ENCODE measurements at places on chromosomes 12 and 14. TPM values are rescaled to one million over a fixed set of nuclear protein-coding genes. Genes with fewer than 3 reads are reported as not detected.
A peak's percentile ranks its signal among the peaks of the same experiment; 100 is the strongest.

DNA sequence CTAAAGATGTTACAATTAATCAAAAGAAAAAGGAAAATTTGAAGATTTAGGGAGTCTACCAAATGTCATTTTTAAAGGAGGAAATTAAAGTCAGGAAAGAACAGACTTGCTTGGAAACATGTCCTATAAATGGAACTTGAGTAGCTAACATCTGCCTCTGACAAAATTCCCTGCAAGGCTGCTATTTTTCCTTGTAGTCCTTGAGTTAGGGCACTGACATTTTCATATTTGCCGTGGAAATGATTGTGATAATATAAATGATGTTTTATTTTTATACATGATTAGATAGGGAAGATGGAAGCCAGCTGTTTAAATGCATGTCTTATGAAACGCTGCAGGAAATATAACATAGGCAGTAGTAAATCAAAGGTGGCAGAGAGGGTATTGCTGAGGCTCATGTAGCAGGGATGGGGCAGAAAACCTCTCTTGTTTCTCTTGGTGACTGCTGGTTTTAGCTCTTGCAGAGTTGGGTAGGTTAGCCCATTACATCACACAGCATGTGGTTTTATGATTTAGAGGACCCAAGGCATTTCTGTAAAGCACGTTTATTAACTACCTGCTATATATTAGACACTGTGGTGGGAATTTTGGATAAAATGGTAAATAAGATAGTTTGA lies 21.7 kb downstream of the NUBPL start:
- no peak for DNase-seq
- peaks cover under 1% of the 10 kb centered on the region for H3K36me3 ChIP-seq
- H3K27ac ChIP-seq = no peak overlapping the region
- H3K27me3 ChIP-seq = no peaks in the 10 kb centered on the region

DNA sequence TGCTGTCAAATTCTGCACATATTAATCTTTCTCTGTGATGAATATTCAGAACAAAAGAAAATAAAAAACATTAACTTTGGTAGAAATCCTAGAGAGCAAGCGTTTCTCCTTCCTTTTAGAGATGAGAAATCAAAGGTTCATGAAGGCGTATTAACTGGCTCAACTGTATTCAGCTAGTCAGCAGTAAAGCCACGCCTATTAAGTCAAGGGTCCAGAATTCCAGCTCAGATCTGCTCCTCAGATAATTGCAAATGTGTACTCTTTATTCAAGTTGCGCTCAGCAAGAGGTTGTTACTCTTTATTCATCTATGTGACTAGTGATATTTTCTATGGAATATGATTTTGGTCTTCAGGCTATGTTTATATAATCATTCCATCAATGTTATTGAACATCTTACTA lies 13.1 kb upstream of the POC1B start:
- H3K27ac ChIP-seq = no peak overlapping the region
- no peak for DNase-seq
- no peaks in the 10 kb centered on the region for H3K27me3 ChIP-seq
- H3K36me3 ChIP-seq = no peaks in the 10 kb centered on the region
- H3K4me3 ChIP-seq = no peak overlapping the region
- H3K4me1 ChIP-seq = peaks cover 3% of the 10 kb centered on the region

GRCh38 chr14:68589447-68590200 lies 203.2 kb downstream of the ZFP36L1 start:
- H3K4me1 ChIP-seq = peaks cover 12% of the 10 kb centered on the region
- H3K4me3 ChIP-seq = no peak overlapping the region
- no peak overlapping the region for H3K27ac ChIP-seq
- no peak for DNase-seq
- peaks cover 2% of the 10 kb centered on the region for H3K36me3 ChIP-seq
- H3K27me3 ChIP-seq = no peaks in the 10 kb centered on the region

DNA sequence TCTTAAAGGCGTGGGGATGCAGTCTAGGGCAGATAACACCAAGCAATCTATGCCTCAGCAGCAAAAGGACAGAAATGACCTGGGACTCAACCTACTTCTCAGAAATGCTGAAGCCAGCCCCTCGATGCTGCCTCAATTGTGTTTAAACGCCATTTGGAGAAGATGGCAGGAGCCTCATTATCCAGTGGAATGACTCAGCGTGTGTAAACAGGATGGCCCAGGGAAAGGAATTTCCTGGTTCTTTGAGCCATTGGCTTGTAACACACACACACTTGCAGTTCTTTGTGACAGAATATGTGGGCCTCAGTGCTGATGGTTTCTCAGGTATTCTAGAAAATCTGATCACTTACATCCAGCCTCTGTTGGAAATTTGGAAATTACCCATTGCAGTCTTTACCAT lies 154.3 kb downstream of the NTF3 start:
- H3K36me3 ChIP-seq = no peaks in the 10 kb centered on the region
- H3K4me1 ChIP-seq = no peaks in the 10 kb centered on the region
- DNase-seq = no peak
- no peak overlapping the region for H3K4me3 ChIP-seq
- no peak overlapping the region for H3K27ac ChIP-seq

- H3K27ac ChIP-seq = no peak overlapping the region
- peaks cover 66% of the 10 kb centered on the region for H3K36me3 ChIP-seq
- H3K4me1 ChIP-seq = peaks cover 52% of the 10 kb centered on the region
- no peaks in the 10 kb centered on the region for H3K27me3 ChIP-seq
- DNase-seq = no peak
Observed at GRCh38 chr14:91829511-91829910, 37.8 kb downstream of the TC2N start.

- H3K4me3 ChIP-seq = no peak overlapping the region
- H3K4me1 ChIP-seq = peaks cover 4% of the 10 kb centered on the region
Observed at GRCh38 chr12:91617818-91618217, 435.2 kb upstream of the DCN start.

DNA sequence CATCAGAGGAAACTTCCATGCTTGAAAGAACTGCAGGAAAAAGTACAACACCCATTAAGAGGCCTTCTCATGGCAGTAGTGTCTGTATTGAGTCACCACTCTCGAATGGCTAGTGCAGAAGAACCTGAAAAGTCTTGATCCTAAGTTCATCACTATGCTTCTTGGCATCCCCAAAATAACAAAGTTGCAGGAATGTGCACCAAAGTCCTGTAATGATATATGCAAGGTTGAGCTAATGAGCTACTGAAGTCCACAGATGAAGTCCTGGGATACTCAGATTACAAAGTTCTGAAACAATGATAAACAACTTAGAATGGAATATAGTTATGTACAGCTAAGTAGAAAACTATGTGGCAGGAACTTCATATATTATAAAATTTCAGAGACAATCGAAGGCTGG lies 545.4 kb downstream of the FOXG1 start:
- no peaks in the 10 kb centered on the region for H3K4me1 ChIP-seq
- no peak for DNase-seq
- no peaks in the 10 kb centered on the region for H3K27me3 ChIP-seq
- H3K4me3 ChIP-seq = no peak overlapping the region
- H3K27ac ChIP-seq = no peak overlapping the region

DNA sequence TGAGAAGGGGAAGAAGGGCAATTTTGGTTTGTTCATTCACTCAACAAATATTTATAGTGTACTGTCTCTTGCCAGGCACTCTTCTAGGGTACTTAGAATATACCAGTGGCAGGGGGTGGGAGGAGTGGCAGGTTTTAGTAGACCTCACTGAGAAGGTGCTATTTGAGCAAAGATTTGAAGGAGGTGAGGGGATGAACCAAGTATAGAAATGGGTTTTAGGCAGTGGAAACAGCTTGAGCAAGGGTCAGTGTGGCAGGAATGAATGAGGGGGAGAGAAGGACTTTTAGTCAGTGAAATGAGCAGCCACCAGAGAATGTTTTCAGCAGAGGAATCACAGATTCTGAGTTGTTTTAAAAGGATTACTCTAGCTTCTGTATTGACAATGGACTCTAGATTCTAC lies 2.3 kb downstream of the PRIM1 start:
- peaks cover 45% of the 10 kb centered on the region for H3K36me3 ChIP-seq
- peak overlapping the region; percentile 64 for H3K4me3 ChIP-seq
- peak overlapping the region; percentile 67 for H3K27ac ChIP-seq
- H3K27me3 ChIP-seq = no peaks in the 10 kb centered on the region
- no peak for DNase-seq

GRCh38 chr14:36096090-36096489 lies 80.4 kb downstream of the PTCSC3 start:
- H3K27ac ChIP-seq = no peak overlapping the region
- DNase-seq = no peak
- H3K4me1 ChIP-seq = no peaks in the 10 kb centered on the region
- no peak overlapping the region for H3K4me3 ChIP-seq
- H3K36me3 ChIP-seq = no peaks in the 10 kb centered on the region
- peaks cover 12% of the 10 kb centered on the region for H3K27me3 ChIP-seq

GRCh38 chr14:93047661-93048060 lies 68.1 kb downstream of the ITPK1 start:
- no peak overlapping the region for H3K4me3 ChIP-seq
- peaks cover 2% of the 10 kb centered on the region for H3K36me3 ChIP-seq
- no peaks in the 10 kb centered on the region for H3K27me3 ChIP-seq
- peaks cover 13% of the 10 kb centered on the region for H3K4me1 ChIP-seq
- no peak overlapping the region for H3K27ac ChIP-seq

DNA sequence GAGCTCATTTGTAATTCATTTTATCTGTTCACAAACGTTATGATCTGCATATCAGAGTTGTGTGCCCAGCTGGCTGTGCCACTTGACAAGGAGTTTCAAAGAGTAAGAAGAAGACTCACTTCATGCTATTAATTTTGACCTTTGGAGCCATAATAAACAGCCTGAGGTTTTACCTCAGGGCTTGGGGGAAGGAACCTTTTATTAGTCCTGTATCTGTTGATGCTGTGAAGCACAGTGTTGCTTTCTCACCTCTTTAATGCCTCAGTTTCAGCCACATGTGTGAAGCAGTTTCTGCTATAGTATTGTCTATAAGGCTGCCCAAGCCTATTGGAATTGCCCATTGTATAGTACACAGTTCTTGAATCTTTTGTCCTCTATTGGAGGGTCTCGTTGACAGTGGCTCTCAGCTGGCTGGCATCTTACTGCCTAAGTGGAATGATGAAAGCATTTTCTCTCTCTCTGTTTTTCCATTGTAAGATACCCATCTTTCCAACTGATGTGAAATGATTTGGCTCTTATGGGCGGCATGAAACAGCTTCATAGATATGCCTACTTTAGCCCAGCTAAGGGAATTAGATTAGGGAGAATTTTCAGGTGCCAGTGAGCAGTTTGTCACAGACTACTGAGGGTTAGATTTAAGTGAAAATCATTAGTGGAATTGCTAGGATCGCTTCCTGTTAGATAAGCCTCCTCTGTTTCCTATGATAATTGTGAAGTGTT lies 34.7 kb downstream of the GPATCH2L start:
- no peak for DNase-seq
- H3K4me1 ChIP-seq = no peaks in the 10 kb centered on the region
- peaks cover 43% of the 10 kb centered on the region for H3K36me3 ChIP-seq
- no peaks in the 10 kb centered on the region for H3K27me3 ChIP-seq
- H3K4me3 ChIP-seq = no peak overlapping the region
- no peak overlapping the region for H3K27ac ChIP-seq

- H3K36me3 ChIP-seq = no peaks in the 10 kb centered on the region
- H3K4me3 ChIP-seq = no peak overlapping the region
- H3K27ac ChIP-seq = no peak overlapping the region
Observed at GRCh38 chr14:26394150-26394810, 203.6 kb downstream of the NOVA1 start.

- H3K4me1 ChIP-seq = no peaks in the 10 kb centered on the region
- H3K27ac ChIP-seq = no peak overlapping the region
- DNase-seq = no peak
- no peak overlapping the region for H3K4me3 ChIP-seq
- no peaks in the 10 kb centered on the region for H3K36me3 ChIP-seq
Observed at GRCh38 chr14:29820785-29821184, 106.9 kb downstream of the PRKD1 start.

DNA sequence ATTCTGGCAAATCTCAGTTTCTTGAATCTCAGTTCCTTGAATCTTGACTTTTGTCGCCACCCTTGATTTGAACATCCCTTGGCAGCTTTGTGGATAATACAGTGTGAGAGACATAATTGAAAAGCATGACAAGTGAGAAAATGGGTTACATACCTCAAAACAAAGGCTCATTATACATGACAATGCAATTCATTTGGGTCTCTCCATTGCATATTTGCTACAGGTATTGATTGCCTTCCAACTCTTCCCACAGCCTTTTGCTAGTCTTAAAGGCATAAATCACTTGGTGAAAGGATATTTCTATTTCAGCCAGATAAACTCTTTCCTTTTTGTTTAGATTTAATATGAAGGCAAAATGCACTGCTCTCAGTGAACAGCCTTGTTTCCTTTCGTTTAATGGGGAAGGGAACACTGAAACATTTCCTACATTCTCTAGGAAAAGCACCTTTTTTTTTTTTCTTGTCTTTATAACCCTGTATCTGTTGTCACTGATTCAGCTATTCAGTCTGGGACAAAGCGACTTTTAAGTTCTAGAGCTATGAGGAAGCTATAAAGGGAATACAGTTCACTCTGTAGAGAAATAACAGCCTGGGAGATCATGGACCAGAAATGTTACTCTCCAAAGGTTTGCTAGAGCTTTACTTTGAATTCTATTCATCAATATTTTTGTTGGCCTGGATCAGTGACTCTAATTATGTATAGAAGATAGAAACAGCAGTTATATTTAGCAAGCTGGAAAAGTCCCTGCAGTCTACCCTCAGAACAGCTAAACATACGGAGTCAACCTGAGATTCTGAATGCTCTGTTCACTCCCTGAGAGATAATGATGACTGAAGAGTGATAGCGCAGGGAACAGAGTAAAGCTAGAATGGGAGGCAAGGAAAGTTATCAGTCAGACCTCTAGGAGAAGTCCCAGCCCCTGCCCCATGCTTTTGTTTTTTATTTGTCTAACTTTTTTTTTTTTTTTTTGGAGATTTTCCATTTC lies 311.4 kb downstream of the RGS6 start:
- no peak overlapping the region for H3K4me3 ChIP-seq
- no peak for DNase-seq
- H3K27ac ChIP-seq = no peak overlapping the region
- no peaks in the 10 kb centered on the region for H3K36me3 ChIP-seq
- peaks cover 10% of the 10 kb centered on the region for H3K27me3 ChIP-seq
- H3K4me1 ChIP-seq = no peaks in the 10 kb centered on the region

DNA sequence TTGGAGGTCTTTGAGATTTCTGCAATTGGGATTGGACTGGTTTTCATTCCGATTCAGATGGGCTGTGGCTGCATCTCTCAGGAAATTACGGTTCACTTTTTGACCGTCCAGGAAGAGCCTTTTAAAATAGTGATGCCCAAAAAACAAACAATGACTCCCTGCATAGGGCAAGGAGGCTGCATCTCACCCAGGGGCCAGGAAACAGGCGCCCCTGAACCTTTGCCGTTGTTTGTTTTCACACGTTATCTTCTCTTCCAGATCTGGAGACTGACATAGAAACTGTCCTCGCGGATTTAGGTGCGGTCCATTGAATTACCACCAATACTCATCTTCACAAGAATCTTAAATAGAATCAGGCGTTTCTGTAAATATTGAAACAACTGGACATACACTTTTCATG lies 66.0 kb downstream of the FLRT2 start:
- no peak overlapping the region for H3K4me3 ChIP-seq
- no peak for DNase-seq
- no peaks in the 10 kb centered on the region for H3K27me3 ChIP-seq
- H3K36me3 ChIP-seq = no peaks in the 10 kb centered on the region
- no peak overlapping the region for H3K27ac ChIP-seq

Gene SLC6A12
- not detected for total RNA-seq

Gene RPL10L
- total RNA-seq = not detected

Gene PPP1R1A
- total RNA-seq = not detected

Gene GYS2
- total RNA-seq = not detected

Gene SLC35E3
- 8.1 TPM for total RNA-seq

Gene PTPRO
- 10.2 TPM for total RNA-seq

Gene COQ10A
- 17.1 TPM for total RNA-seq

Gene SLC16A7
- total RNA-seq = 41.9 TPM

Data from activated CD4-positive, alpha-beta T cell treated with anti-CD3 and anti-CD28 coated beads, Interleukin-2, amount 10 ng/mL, durations not matched to agents 7 days and 5 days (primary cell).